ENCODE measurements at places on chromosomes 2 and 18.

GRCh38 chr18:73615506-73615905 is 532.1 kb downstream of the FBXO15 start:
- DNase-seq: no peak

DNA sequence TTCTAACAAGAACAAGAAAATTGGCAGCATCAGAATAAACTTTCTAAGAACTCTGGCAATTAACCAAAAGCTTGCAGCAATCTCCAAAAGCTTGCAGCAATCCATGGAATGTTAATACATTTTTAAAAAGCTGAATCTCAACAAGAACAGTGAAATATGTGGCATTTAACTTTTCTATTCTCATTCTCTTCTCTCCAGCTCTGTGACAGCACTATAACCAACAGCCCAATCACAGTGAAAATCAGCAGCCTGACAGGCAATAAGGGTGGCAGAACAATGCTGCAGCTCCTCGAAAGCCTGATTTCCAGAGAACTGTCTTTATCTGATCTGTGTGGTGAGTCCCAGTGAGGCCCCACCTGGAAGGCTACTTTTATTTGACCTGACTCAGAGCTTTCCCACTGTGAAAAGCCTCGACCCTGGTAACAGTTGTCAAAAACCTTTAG is 60.0 kb downstream of the TMEM131 start:
- no peak for DNase-seq

DNA sequence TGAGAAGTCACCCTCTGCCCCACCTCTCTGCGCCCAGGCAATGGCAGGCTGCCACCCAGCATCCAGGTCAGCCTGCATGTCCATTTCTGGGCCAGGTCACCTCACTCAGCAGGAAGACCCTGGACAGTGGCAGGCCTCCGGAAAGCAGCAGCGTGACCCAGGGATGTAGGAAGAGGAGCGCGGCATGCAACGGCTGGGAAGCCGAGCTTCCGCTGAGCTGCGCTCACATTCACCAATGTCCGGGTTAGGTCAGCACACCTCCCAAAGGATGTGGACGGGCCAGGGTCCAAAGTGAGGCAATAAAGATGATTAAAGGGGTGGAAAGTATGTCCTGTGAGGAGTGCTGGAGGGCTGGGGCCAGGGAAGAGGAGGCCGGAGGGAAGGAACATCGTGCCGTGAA is 174.5 kb downstream of the CTIF start:
- no peak for DNase-seq

- no peak for DNase-seq
These were observed 8.5 kb downstream of the SPEG start for GRCh38 chr2:219443016-219443696.

DNA sequence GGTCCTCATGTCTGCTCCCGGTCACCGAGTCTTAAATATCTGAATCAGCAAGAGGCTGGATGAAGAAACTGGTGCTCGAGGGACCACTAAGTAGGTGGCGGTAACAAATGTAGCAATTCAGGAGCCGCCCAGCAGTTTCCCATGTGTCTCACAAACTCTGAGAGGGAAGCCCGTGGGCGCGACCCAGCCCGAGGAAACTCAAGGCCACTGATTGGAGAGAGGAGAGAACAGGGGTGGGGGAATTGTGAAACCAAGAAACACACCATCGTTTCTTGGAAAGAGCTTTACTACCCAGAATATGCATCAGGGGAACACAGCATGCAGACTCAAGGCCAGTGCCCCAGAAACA is 10.8 kb downstream of the MLPH start:
- DNase-seq: no peak

GRCh38 chr2:239145106-239145505 is 255.7 kb downstream of the HDAC4 start:
- no peak for DNase-seq

- no peak for DNase-seq
These were observed 35.6 kb upstream of the PNPT1 start for GRCh38 chr2:55729136-55729685.

DNA sequence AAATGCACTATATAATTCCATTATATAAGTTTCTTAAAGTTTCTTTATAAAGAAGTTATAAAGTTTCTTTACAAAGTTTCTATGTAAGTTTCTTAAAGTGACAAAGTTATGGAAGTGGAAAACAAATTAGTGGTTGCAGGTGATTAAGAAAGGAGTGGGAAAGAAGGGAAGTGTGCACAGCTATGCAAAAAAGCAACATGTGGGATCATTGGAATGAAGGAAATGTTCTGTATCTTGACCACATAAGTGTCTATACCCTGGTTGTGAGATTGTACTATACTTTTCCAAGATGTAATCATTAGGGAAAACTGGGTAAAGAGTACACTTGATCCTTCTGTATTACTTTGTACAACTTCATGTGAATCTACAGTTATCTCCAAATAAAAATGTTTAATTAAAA is 1541.1 kb downstream of the LRP1B start:
- DNase-seq: no peak

DNA sequence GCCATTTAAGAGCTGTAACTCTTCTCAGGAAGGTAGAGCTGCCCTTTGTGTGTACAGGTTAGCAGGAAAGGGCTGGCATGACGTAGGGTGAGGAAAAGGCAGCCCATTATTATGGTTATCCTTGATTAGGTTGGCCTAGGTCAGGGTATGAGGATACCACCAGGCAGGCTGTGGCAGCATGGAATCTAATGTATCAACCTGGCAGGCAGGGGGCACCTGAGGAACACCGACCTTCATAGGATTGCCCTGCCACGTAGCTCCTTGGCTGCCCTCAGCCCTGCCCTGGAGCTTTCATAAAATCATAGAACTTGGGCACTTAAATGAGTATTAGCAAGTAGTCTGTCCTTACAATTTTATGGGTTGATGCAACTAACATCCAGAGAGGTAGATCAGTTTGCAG is 261.6 kb downstream of the LTBP1 start:
- no peak for DNase-seq

DNA sequence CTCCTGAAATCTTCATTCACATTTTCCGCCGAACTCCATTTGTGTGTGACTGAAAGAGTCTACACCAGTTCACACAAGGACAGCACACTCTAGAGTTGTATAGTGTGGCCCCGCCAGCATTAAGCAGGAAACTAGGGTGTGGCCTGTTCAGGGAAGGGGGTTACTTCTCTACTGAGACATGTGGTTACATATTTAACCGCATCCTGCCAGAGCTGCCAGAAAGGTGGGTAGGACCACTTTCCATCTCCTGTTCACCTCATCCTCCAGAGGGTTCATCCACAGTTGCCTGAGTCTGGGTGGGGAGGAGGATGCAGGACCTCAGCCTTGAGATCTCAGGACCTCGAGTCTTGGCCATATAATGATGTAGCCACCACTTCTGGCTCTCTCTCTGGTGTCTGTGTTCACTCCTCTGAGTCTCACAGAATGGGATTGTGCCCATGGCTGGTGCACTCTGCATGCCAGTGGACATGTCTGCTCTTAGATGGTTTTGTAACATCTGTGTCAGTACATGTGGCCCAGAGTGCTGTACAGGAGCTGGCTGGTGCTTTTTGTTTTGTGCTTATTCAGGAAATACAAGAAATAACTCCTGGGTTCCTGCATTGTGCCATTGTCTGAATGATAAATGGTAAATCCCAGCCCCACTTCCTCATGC is 7.7 kb upstream of the SP140L start:
- DNase-seq: no peak

GRCh38 chr2:235063471-235063961 is 111.7 kb downstream of the SH3BP4 start:
- DNase-seq: no peak

GRCh38 chr2:200788121-200788718 is 23.5 kb upstream of the BZW1 start:
- no peak for DNase-seq

GRCh38 chr2:101357376-101357775 is 29.9 kb downstream of the CREG2 start:
- no peak for DNase-seq

DNA sequence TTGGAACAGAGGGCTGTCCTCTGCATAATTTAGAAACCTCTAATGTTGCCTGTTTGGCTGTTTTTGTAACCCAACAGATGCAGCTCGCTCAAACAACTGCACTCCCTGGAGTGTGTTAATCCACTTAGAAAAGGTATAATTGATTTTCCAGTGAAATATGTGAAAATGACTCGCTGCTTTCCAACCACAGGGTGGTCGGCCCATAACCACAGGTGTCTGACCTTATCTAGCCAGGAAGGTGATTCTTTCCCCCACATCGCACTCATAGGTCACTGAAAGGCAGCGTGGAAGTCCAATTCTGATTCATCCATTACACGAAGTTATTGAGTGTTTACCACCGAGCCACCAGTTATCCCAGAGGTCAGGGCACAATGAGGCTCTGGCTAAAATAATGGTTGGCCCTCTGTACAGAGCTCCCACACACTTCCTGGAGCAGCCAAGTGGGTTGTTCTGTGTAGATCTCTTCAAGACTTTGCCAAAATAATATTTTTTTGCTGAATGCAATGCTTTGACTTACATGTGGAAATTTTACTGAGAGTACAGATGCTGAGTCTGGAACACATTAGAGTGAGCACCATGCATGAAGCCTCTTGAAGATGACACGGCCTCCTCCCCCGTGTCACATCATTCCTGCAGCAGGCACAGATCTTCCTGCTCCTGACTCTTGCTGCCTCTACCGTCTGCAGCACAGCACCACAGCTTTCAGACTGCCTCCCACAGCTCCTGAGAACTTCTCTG is 396.2 kb downstream of the ZNF516 start:
- DNase-seq: no peak

DNA sequence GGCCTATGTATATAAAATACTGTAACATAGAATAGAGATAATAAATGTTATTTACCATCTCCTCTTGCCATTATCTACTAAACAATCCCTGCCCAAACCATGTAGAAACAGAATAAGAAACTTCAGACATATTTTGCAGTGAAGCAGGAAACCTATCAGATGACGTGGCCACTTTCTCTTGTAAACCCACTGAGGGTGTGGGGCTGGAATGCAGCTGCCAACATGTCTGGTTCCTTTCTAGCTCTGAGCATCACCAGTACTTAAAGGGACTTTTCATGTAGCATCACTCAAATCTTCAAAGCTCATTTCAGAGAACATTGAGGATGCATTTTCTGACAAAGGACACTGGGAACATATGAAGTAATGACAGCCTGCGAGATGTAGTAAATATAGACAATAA is 251.8 kb downstream of the LPIN1 start:
- no peak for DNase-seq

DNA sequence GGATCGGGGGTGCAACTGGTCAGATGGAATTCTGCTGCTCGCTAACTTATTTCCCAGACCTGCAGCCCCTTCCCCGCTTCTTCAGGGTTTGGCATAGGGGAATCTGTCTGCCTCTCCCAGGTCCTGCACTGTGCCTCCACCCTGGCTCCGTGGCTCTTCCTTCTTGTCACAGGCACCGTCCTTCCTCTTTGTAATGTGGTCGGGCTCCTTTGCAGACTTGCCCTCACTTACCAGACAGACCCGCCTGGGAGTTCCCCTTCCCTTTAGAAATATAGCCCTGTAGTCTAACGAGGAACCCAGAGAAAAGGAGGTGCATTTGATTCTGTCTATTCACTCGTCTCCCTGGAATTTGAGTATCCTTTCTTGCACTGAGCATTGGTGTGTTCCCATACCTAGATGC is 63.9 kb upstream of the PAX8 start:
- no peak for DNase-seq

GRCh38 chr2:37776487-37776886 is 105.0 kb upstream of the CDC42EP3 start:
- DNase-seq: no peak

DNA sequence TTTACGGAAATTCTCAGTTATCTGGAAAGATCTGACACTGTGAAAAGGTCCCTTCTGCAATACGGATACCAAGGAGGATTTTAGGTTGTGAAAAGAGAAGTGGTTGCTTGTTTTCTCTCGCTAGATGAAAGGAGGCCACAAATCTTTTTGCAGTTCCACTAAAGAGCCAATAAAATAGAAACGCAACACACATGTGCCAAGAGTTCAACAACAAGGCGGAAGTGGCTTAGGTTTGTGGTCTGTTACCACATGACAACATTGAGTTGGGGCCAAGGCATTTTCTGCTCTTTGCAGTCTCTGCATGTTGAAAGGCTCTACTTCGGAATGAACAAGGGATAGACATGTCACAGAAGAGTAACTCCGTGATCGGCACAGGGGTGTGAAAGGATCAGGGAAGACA is 115.7 kb upstream of the OSR1 start:
- peak; percentile 6 for DNase-seq

GRCh38 chr2:240561325-240561971 is 1.3 kb downstream of the DUSP28 start:
- DNase-seq: no peak

GRCh38 chr2:30470426-30470825 is 23.4 kb downstream of the LCLAT1 start:
- no peak for DNase-seq

DNA sequence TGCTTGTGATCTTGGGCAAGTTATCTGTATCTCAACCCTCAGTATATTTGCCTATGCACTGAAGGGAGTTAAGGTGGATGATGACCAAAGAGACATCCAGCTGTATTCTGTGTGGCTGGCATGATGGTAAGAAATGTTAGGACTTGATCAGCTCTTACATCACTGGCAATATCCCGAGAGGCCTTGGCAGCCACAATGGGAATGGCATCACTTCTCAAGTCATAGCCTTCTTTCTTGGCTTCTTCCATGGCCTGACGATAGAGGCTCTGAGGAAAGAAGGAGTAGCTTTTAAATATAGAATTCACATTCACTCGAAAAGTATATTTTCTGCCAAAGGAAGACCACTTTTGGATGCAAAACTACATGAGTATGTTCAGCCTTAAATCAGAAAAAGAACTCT is 113.5 kb downstream of the NEB start:
- no peak for DNase-seq

DNA sequence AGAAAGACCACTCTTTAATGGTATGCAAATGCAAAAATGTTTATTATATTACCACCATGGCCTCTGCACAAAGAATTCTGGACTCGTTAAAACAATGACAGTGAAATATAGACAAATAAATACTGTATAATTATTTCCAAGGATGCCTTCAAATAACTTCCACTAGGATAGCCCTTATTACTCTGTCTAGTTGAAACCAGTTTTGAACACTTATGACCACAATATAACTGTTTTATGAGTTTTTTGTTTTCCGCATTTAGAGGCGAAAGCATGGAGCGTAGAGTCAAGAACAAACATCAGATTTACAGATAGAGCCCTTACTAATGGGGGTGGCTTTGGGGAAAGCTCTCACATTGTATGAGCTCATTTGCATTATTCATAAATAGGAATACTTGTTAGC is 559.5 kb downstream of the CNTNAP5 start:
- DNase-seq: no peak
